ENCODE measurements at places on chromosomes 2 and 18. TPM values are rescaled to one million over a fixed set of nuclear protein-coding genes. Genes with fewer than 3 reads are reported as not detected.

Gene TRIM43
- not detected for total RNA-seq

- DNase-seq: no peak
Measured at GRCh38 chr2:67283641-67284040, 113.5 kb upstream of the ETAA1 start.

Gene ENOSF1
- 76.8 TPM for total RNA-seq

- DNase-seq: peak; percentile 80
Measured at GRCh38 chr2:237968048-237968862, 1.4 kb downstream of the UBE2F start.

- no peak for DNase-seq
Measured at GRCh38 chr2:223247136-223247535, 195.1 kb downstream of the KCNE4 start.

Gene C2orf80
- not detected for total RNA-seq

Gene ZNF521
- 111 TPM for total RNA-seq

- DNase-seq: no peak
Measured at GRCh38 chr2:199315299-199316179, 142.2 kb downstream of the SATB2 start.

Gene EVX2
- total RNA-seq: not detected

Gene MFSD2B
- 1.1 TPM for total RNA-seq

DNA sequence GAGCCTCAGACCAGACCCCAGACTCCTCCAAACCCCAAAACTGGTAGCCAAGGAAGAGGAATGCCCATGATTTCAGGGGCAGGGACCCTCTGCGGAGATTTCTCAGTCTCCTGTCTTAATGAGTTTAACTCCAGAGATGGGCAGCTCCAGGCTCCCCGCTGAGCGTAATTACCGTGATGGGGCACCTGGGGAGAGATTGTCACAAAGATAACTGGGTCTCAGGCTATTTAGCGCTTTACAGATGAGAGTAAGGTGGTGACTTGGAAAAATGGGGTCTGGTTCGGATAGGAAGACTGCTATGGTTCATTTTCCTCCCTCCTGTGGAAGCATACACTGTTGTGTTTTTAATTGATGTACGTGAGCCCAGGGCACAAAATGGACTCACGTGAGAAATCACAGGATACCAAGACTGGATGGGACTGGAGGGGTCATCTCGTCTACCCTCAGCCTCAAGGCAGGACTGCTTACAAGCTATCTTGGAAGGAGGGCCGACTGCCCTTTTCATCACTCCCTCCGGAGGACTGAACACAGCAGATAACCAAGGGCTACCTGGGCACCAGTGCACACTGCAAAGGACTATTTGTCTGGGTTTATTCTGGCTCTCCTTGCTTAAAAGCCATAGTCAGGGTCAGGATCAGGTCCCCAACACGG, 427.8 kb downstream of the ZNF521 start:
- DNase-seq: no peak

Gene DARS1
- total RNA-seq: 61.0 TPM

Gene SOCS6
- 8.6 TPM for total RNA-seq

DNA sequence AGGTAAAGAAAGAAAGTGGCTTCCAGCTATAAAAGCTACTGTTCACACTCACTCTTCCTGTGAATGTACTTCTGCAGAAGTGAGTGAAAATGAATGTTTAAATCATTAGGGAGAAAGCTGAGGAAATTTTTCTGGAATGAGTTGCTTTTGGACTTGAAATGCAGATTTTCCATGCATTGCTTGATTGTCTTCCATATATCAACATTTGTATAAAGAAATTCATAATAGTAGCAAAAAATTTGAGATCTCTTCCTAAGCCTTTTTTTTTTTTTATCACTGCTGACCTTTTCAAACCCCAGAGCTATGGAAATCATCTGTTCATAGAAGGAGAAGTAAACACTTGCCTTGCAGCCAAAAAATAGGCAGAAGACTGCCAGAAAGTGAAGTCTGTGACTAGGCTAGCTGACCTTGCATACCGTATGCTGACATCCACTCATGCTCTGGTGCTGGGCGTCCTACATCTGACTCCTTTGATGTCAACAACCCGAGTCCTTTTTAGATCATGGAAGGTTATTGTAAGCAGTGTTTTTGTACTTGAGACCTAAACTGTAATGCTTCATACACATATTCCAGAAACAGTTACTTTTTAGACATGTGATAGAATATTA, 154.5 kb upstream of the RASGRP3 start:
- DNase-seq: no peak

- no peak for DNase-seq
Measured at GRCh38 chr2:10810202-10811161, 2.1 kb downstream of the PDIA6 start.

Gene IL18RAP
- 116 TPM for total RNA-seq

DNA sequence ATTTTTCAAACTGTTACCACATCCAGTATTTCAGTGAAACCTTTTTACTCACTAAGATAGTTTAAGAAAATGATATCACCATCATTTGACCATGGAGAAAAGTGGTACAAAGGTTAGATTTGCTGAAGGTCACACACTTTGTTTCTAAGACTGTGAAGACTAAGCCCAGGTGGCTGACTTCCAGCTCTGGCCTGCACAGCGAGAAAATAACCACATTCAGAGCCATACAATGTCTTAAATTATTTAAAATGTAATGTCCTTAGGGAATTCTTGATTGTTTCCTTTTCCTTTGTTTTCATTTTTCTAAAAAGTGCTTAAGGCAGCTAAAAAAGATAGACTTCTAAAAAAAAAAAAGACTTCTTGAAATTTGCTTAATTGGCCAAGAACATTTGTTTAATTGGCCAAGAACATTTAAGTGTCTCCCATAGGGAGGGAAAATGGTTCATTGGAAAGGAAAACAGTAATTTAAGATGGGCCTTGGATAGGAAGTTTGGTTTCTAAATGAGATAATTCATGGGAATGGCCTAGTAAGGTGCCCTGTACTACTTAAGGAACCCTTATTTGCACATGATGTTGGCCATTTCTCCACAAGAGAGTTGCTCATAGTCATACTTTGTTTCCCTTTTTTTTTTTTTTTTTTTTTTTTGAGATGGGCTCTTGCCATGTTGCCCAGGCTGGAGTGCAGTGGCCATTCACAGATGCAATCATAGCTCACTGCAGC, 45.2 kb downstream of the CYP1B1 start:
- no peak for DNase-seq

Gene FOXD4L1
- 0.13 TPM for total RNA-seq

Gene CCDC178
- total RNA-seq: 8.0 TPM

All from spleen (tissue), 13 donors.